ENCODE measurements at places on chromosomes 4 and X.

GRCh38 chr4:14345356-14345775 lies 656.9 kb upstream of the CPEB2 start:
- DNase-seq: no peak

- DNase-seq: no peak
Measured at GRCh38 chrX:108122748-108123147, 31.2 kb downstream of the ATG4A start.

DNA sequence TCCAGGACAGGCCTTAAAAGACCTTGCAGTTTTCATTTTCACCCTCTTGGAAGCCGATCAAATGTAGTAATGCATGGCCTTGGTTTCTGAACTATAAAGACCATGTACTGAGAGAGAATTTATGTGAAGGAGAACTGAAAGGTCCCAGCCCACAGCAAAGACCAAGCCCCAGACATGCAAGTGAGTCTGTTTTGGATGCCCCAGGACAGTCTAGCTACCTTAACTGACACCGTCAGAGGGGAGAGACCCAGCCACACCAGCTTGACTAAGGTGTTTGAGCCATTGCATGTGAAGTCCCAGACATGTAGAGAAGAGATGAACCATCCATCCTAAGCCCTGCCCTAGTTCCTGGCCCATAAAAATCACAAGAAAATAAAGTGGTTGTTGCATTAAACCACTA lies 316.8 kb upstream of the GATB start:
- no peak for DNase-seq

- no peak for DNase-seq
Measured at GRCh38 chr4:3251691-3252479, 2.9 kb downstream of the MSANTD1 start.

DNA sequence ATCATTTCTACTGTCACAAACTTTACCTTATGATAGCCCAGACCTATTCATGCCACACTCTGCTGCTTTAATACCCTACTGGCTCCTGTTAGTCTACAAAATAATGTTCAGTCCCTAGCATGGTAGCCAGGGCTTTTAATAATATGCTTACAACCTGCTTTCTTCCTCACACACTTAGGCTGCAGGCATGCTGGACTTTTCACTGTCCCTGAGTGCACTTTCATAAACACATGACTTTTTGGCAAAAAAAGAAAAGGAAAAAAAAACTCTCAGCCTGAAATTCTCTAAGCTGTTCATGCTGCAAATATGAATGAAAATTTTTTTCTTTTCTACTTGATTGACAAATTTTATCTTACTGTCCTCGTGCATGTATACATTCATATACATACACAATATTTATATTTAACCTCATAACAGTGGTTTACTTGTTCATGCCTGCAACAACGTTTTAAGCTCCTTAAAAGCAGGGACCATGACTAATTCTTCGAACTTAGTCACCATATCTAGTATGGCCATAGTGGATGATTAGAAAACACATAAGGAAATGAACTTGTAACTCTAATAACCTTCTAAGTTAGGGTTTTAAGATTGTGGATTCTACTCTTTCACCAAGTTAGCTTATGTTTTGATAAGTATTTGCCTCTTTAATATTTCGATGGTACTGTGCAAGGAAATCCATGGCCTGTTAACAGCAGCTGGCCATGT lies 229.5 kb downstream of the SPCS3 start:
- DNase-seq: no peak

GRCh38 chrX:7143941-7144525 lies 3.5 kb upstream of the STS start:
- no peak for DNase-seq

GRCh38 chr4:3386526-3386925 lies 55.2 kb upstream of the HGFAC start:
- DNase-seq: no peak

DNA sequence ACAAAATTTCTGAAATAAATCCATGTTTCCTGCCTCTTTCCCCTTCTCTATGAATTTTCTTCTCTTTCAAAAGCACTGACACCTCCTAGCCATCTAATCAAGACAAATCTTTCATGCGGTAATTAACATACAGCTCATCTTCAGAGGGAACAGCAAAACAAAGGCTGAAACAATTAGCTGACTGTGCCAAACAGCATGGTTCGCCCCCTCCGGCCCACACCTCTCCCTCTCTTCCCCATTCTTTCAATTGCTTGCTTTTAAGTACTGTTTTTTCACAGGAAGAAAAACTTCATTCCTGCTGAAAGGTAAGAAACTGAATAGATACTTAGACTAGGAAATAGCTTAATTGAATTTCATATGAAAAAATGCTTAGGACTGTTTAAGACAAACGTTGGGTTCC lies 291.1 kb upstream of the NOCT start:
- DNase-seq: no peak

GRCh38 chr4:75338352-75338880 lies 175.8 kb downstream of the RCHY1 start:
- no peak for DNase-seq

DNA sequence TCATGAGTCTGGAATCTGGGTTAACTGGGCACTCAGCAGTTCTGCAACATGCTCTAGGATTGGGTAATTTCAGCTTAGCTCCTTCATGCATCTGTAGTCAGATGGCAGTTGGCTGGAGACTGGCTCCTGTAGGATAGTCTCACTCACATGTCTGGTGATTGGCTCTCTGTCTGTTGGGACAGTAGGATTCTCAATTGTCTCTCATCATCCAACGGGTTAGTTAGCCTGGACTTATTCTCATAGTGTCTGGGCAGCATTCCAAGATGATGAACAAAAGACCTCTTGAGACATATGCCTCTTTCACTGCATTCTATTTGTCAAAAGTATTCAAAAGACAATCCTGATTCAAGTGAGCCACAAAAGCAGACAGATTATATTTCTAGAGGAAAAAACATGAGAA lies 795.6 kb upstream of the GALNTL6 start:
- no peak for DNase-seq

GRCh38 chr4:117154251-117154650 lies 68.9 kb upstream of the TRAM1L1 start:
- no peak for DNase-seq

- DNase-seq: no peak
Measured at GRCh38 chr4:87679449-87680169, 29.5 kb downstream of the DMP1 start.

DNA sequence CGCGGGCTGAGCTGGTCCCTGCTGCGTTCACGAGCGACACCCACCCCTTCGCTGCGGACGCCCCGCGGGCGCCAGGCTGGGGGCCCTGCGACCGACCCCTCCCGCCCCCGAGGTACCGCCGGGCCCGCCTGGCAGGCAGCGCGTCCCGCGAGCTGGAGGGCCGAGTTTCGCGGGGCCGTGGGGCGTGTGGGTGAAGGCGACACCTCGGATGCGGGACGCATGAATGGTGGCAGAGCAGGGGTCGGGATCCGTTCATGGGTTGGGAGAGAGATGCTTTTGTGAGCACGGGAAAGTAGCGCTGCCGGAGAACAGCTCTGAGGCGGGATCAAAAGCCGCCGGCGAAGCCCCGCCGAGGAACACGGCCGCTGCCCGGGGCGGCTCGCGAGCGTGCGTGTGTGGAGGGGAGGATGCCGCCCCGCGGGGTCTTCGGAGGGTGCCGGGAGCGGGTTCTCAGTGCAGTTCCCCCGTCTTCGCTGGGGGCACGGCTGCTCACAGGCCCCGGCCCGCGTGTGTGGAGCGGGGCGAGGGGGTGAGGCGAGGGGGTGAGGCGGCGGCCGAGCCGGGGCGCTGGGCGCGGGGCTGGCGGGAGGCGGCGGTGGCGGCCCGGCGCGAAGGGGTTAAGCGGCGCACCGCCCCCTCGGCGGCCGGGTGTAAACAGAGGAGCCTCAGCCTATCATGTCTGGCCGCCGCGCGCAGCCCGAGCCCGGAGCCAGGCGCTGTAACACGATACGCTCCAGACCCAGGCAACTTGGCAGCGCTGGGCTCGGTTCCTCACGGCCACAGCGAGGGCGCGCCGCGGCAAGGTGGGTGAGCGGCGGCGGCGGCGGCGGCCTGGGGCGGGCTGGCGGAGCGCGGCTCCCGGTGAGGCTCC lies 205.3 kb downstream of the TENM3 start:
- DNase-seq: peak; percentile 13

- no peak for DNase-seq
Measured at GRCh38 chr4:181007751-181008150, 1235.5 kb upstream of the TENM3 start.

- no peak for DNase-seq
Measured at GRCh38 chr4:144318797-144319196, 178.3 kb upstream of the GYPA start.

GRCh38 chr4:53307819-53308780 lies 57.8 kb downstream of the SCFD2 start:
- no peak for DNase-seq

- DNase-seq: no peak
Measured at GRCh38 chr4:123659262-123659661, 262.7 kb downstream of the SPRY1 start.

GRCh38 chr4:181566490-181566889 lies 676.7 kb upstream of the TENM3 start:
- no peak for DNase-seq

DNA sequence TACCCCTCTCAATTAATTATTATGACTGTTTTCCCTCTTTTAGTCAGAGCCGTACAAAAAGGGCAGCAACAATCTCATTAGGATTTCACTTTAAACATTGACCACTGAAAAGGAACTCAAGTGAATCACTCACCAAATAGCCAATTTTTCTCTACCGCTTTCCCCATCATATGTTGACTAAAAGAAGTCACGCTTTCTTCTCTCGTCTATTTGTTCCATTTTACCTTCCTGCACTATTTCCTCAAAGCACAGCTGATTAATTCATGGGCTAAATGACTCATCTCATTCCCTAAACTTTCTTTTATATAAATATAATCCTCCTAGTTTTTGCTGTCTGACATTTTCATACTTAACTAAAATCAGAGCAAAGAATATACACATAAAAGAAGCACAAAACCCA lies 8.2 kb downstream of the MID1 start:
- no peak for DNase-seq

DNA sequence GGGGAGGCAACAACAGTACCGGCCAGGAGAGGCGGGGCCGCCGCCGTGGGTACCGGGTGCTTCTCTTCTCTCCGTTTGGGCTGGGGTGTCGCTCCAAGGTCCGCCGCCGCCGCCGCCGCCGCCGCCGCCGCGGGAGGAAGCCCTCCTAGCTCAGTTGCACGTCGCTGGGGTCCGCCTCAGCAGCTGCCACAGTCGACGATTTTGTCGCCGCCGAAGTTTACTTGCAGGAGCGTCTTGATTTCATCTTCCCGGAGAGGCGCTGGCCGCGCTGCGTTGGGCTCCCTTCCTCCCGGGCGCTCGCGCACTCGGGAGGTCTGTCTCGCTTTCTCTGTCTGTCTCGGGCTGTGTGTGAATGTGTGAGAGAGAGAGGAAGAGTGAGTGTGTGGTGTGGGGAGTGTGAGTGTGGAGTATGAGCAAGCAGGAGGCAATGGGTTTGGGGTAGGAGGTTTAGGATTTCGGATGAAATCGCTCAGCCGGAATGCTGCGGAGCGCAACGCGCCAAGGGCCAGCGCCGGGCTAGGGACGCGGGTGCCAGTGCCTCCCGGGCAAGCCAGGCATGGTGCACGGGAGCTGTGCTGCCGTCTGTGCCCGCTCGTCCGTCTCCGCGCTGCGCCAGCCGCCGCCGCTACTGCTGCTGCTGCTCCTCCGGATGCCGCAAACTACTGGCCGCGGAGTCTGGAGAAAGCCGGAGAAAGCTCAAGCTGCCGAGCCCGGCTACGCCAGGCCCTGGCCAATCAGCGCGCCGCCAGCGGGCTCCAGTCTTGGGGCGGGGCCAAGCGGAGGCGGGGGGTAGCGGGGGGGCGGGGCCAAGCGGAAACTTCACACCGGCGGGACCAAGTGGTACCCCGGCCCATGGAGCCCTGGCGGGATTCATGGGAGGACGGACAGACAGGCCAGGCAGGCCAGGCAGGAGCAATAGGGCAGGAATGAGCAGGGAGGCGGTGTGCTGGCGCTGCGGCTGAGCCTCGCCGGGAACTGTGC lies at the start of gene PCDH19:
PCDH19 (minus strand) TSS at position 664 of the 981 bp plus-strand sequence. CDS start 1,676 bp downstream, outside the sequence.
- no peak for DNase-seq

GRCh38 chr4:129110931-129111330 lies 15.0 kb downstream of the C4orf33 start:
- no peak for DNase-seq

GRCh38 chr4:157572284-157572683 lies 351.8 kb downstream of the GRIA2 start:
- no peak for DNase-seq

DNA sequence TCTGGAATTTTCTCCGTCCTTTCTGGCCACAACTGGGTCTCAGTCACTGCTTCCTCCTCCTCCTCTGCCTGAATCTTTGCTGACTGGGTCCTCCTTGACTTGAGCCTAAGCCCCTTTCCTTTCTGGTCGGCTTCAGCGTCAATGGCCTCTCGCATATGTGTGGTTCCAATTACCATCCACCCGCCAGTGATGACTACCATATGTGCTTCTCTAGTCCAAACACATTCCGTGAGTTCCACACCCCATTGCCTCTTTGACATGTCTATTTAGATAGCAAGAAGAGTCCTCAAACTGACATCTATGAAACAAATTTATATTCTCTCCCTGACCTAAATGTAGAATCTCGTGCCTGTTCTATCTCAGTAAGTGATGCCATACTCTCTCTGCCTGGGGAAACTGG lies 19.8 kb downstream of the MXRA5 start:
- no peak for DNase-seq

- no peak for DNase-seq
Measured at GRCh38 chr4:110484029-110484428, 8.1 kb downstream of the ENPEP start.

GRCh38 chrX:64204701-64205440 lies 637 bp downstream of the AMER1 start:
- no peak for DNase-seq

GRCh38 chrX:49106930-49107329 lies 16.6 kb downstream of the GPKOW start:
- no peak for DNase-seq

DNA sequence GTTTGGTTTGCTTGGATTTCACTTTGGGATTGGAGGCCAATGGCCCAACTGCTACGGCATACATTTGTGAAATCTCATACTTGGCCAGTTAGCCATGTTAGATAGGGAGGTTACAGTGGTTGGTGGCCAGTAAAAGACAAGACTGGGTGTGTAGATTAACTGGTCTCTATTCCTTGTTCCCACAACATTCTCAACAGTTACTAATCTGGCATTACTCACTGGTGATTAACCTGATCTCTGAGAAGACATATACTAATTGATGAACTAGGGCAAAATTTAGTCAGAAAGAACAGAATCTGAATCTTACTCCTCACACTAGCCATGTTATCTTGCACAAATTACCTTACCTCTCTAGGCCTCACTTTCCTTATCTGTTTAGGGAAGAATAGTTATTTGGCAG lies 33.4 kb downstream of the GATB start:
- no peak for DNase-seq

DNA sequence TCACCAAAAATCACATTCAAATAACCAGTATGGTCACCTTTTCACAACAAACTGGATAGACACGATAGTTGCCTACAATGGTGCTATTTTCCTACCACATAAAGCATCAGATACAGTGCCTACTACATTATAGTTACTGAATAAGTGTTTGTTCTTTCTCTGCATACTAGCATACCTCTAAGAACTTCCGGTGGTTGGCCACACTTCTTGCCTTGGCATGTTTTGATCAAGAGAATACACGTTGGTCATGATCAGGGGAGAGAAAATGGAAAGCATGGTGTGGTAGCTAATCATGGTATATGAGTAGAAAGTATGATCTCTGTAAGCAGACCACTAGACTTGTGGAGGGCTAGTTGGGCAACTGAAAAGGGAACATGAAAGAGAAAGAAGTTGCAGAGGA lies 322.8 kb upstream of the DIAPH2 start:
- DNase-seq: no peak
